ENCODE measurements at places on chromosomes 7 and 10. TPM values are rescaled to one million over a fixed set of nuclear protein-coding genes. Genes with fewer than 3 reads are reported as not detected.

TFR2 gene
- 1.4 TPM for total RNA-seq

RADIL gene
- 13.1 TPM for total RNA-seq

CCDC172 gene
- not detected for total RNA-seq

KCP gene
- total RNA-seq = not detected

KCTD7 gene
- 8.7 TPM for total RNA-seq

GRM3 gene
- total RNA-seq = not detected

OR2A42 gene
- total RNA-seq = not detected

WNT8B gene
- 0.10 TPM for total RNA-seq

CLCN1 gene
- total RNA-seq = not detected

KLLN gene
- 2.1 TPM for total RNA-seq

TBX20 gene
- total RNA-seq = not detected

PON3 gene
- 0.77 TPM for total RNA-seq

PLXDC2 gene
- 0.06 TPM for total RNA-seq

LIPM gene
- not detected for total RNA-seq

TMEM229A gene
- total RNA-seq = not detected

TAS2R41 gene
- not detected for total RNA-seq

CYP3A5 gene
- 0.74 TPM for total RNA-seq

Data from NCI-H460 (cell line).